ENCODE measurements at places on chromosomes 7 and 10.
A peak's percentile ranks its signal among the peaks of the same experiment; 100 is the strongest.

DNA sequence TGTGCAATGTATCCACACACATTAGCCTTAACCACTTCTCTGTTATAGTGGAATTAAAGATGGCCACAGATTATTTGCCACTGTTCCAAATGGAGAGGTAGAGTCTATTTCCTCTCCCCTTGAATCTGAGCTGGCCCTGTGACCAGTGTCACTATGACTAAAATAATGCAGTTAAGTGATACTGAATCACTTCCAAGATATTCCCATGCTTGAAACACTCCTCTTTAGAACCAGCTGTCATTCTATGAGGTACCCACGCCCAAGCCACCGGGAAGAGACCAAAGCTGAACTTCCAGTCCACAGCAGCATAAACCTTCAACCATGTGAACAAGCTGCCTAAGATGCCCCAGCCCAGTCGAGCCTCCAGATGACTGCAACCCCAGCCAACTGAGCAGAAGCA, 2.1 kb upstream of the DHX32 start:
- no peak for DNase-seq

GRCh38 chr7:143171697-143172096, 11.5 kb upstream of the TAS2R39 start:
- DNase-seq: no peak

DNA sequence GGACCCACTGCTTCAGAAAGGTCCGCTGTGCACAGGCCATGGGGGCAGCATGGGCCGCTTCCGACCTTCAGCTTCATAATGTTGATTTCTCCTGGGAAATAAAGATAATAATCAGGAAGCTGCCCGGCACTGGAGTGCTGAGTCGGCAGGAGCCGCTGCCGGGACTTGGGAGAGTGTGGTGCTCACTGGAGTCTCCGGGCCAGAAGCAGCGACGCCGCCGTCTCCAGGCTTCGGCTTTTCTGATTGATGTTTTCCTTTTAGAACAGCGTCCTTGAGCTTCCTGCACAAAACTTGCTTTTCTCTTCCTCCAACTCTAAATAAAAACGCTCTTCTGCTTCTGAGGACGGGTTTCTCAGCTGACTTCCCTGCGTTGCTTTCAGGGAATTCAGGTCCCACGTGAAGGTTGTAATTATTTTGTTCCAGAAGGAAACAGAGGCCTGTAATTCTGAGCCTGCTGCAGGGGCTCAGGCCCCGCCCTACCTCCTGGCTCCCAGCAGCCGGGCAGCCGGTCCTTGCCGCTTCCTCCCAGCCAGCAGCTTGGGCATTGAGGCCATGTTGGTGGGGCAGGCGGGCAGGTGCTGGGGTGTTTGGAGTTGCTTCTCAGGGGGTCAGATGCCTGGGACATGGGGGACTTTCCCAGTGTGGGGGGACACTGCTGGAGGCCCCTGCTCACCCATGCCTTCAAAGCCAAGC, 14.7 kb downstream of the PWWP2B start:
- DNase-seq: peak; percentile 43

GRCh38 chr7:34354899-34355298, 303.1 kb upstream of the NPSR1 start:
- peak; percentile 79 for DNase-seq

GRCh38 chr7:27751888-27752660, 12.1 kb downstream of the TAX1BP1 start:
- no peak for DNase-seq

GRCh38 chr10:98257961-98258360, 10.0 kb downstream of the LOXL4 start:
- no peak for DNase-seq

- DNase-seq: peak; percentile 84
These were observed 100.1 kb upstream of the PTN start for GRCh38 chr7:137443616-137444015.

- DNase-seq: no peak
These were observed 145.9 kb upstream of the NEBL start for GRCh38 chr10:21043044-21043443.

DNA sequence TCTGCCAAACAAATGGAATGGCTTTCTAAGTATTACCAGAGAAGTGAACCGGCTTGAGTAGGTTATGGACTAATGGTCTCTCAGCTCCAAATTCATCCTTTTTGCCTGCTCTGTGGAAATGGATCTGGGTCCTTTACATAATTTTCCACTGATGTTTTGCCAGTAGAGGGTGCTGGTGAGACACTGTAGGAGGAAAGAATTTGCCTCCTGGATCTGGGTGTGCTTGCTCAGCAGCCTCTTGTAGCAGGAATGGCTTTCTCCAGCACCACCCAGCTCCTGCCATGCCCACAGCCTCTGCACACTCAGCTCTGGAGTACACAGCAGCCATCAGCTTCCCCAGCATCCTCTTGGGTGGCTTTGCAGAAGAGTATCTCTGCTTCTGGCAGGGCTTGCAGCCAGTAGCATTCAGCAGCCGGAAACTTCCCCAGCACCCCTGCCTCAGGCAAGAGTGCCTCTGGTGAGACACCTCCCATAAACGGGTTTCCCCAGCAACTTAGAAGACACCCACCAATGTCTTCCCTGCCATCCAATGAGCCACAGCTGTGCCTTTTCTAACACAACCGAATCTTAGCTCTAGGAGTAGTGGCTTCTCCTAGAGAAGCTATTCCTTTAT, 235.0 kb upstream of the PLPP4 start:
- DNase-seq: peak; percentile 35

DNA sequence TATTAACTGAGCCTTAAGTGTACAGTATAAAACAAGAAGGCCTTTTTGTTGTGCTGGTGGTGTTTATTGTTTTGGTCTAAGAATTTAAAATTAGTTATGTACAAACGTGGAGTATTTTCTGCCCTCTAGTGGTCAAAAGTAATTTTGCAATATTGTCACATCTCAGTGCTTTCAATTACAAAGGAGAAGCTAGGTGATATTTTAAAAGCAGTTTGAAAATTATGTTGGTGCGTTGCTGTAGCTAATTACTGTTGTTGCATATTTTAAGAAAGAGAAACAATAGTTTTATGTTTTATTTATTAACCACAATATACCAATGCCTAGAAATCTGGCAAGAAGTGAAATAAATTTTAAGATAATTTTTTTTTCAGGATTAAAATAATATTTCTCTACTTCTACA, 11.4 kb downstream of the NPVF start:
- DNase-seq: peak; percentile 32

DNA sequence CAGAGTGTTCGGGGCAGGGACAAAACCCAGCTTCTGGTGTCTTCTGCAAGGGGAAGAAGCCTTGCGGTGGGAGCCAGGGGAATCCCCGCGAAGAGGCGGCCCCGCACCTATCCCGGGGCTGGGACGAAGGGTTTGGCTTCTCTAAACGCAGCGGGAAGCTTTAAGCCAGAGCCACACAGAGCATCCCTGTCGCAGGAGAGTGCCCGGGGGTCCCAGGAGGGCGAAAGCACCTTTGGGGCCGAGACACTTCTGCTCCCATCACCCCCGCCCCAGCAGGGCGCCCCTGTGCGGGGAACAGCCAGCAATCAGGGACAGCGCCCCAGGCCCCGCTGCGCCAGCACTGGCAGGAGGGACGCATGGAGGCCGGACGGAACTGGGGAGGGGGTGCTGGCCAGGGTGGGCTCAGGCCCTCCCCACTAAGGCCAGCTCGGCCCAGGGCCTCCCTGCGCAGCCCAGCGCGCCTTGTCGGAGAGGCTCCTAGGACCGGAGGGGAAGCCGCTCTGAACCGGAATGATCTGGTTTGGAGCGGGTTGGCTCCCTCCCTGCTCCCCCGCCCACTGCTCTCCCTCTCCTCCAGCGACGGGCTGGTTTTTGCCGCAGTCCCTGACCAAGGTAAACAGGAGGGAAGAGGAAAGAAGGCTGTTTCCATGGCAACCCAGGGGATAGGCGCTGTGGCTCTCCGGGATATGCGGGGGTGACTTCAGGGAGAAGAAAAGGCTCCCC, 63.9 kb downstream of the TMEM209 start:
- peak; percentile 78 for DNase-seq

- peak; percentile 67 for DNase-seq
These were observed 857 bp downstream of the MEOX2 start for GRCh38 chr7:15685358-15686294.

GRCh38 chr7:366161-366803, 76.3 kb downstream of the FOXL3 start:
- DNase-seq: peak; percentile 24

GRCh38 chr7:5773661-5774086, 7.8 kb downstream of the RNF216 start:
- DNase-seq: peak; percentile 98

- peak; percentile 84 for DNase-seq
These were observed 110.4 kb downstream of the PON1 start for GRCh38 chr7:95213809-95214492.

DNA sequence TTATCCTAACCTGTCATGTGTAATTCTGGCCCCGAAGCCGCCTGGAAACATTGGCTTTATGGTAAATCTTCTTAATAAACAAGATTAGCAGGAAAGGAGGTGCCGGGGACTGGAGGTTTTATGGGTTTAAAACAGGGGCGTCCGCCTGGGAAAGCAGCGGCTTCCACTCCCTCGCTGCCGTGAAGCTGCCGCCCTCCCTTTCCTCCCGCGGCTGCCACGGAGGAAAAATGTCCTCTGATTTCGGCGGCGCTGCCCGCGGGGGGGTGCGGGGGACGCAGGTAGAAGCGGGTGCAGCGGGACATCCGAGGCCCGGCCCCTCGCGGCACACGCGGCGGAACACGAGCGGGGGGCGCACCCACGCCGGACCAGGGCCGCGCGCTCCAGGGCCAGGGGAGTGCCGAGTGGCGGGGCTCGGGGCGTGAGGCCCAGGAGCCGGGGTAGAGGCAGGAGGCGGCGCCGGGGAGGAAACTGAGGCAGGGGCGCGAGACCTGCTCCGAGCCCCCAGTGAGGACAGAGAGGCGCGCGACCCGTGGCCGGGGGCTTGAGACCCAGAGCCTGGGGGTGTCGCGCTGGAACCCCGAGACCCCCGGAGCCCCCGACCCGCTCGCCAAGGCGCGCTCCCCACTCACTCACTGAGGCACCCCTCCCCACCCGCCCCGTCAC, 993 bp downstream of the PTPRN2 start:
- no peak for DNase-seq

GRCh38 chr10:42975558-42976340, 101.1 kb upstream of the RET start:
- no peak for DNase-seq

DNA sequence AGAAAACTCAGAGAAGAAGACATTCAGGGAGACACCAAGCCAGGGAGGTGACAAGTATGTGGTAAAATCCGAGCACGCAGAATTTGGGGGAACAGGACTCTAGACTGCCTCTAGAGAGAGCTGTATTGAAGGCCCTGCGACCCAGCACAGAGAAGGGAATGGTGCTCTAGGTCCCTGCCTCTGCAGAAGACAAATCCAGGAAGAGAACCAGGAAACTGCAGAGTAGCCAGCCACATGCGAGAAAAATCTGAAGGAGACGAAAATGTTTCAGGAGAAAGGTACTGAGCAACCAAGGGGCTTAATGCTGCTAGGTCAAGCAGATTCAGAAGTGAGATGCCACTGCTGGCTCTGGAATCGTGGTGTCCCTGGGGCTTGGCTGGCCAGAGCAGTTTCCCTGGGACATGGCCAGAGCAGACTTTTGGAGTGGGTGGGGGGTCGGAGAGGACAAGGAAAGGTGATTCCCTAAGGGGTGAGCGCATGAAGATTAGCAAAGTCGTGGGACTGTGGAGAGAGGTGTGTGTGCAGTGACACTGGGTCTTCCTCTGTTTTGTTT, 158.0 kb upstream of the KLF6 start:
- DNase-seq: no peak
